ENCODE measurements at places on chromosomes 2 and 18.

DNA sequence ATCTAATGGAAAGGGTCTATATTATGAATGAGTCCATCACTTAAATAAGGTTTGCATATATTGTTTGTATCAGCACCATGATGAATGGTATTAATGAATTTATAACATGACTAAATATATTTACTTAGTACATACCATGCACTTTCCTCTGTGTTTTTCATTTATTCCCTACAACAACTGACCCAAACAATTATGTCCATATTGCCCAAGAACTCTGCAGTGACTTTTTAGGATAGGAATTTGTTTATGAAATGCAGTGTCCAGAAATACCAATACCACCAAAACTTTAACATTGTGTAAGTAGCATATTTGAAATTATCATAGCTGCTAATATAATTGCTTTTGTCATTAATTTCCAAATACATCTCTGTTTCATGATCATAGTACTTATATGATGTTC, 119.7 kb downstream of the WDR7 start:
- peak; percentile 27 for DNase-seq

DNA sequence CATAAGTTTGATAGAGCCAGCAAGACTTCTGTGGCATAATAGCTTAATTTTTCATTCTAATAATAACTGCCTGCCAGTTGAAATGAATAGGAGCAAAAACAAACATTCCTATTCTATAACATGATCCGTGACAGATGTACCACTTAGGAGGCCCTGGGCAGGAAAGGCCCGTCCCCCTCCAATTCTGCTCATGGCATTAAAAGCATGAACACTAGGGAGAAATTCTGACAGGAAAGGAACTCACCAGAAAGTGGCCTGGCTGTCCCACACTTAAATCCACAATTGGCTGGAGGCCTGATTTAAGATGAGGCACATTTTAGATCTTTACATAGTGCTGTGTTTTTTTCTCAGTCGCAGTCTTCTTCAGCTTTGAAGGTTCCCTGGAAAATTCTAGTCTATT, 261.9 kb upstream of the ETAA1 start:
- no peak for DNase-seq

- no peak for DNase-seq
Observed at GRCh38 chr18:4231260-4231659, 223.8 kb downstream of the DLGAP1 start.

DNA sequence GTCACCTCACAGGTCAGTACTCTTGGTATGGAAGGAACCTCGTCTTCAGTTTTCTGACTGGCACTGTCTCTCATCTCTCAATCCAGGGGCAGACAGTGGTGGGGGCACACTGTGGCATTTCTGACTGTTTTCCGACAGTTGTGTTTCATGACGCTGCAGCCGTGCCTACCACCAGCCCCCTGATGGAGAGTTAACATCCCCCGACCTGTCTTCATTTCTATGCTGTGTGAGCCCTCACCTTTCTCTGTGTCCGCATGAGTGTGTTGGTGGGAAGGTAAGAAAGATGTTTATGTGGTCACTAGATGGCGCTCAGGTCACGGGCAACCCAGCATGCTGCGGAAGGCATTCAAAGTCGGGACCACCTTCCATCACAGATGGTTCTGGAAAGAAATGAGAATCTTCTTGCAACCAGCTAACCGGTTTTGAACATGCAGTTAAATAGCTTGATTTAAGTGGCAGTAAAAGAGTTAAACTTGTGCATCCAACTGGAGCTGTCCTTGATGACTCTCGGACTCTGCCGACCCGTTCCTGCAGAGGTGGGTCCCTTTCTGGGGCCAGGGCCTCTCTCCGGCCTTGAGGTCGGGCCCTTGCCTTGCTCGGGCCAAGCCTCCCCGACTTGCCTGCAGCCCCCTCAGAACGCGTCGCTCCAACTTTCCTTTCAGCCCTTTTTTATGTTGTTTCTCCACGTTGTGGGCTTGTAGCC, 92.4 kb downstream of the DYSF start:
- peak; percentile 82 for DNase-seq

GRCh38 chr2:236527159-236527630, 42.4 kb upstream of the ACKR3 start:
- DNase-seq, result no peak

GRCh38 chr2:225282858-225283710, 116.4 kb upstream of the NYAP2 start:
- peak; percentile 16 for DNase-seq

- peak; percentile 28 for DNase-seq
Observed at GRCh38 chr2:19207452-19207851, 151.0 kb downstream of the OSR1 start.

- DNase-seq, result no peak
Observed at GRCh38 chr2:39409697-39410389, 27.2 kb downstream of the MAP4K3 start.

DNA sequence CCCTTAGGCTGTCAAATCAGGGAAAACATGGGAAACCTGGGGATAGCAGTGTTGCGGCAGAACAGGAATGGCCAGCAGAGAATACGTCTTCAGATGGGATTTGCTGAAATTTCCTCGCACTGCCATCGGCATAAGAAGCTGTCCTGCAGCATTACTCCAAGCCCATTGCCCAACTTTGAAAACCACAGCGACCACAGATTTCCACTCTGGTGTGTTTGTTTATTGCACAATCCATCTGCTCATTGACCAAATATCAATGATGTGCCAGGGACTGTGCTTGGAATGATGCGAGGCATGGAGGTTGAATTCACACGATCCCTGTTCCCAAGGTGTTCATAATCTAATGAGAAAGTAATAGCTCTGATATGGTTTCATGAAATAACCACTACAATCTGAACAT, 383.3 kb upstream of the MYT1L start:
- DNase-seq, result no peak

DNA sequence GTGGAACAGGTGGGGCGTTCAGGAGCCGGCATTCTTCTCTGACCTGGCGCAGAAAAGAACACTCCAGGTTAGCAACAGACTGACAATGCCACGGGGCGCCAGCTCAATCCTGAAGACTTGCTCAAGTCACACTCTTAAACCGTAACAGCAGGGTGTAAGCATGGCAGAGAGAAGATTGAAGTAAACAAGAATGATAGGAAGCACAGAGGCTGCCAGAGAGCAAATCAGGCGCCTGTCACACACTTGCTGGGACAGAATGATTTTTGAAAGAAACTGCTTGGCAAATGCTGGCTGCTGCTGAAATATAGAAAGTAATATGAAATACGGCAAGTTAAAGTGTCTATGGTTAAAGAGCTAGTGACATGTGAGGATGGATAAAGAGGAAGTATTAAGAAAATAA, 80.5 kb downstream of the MEP1B start:
- DNase-seq, result no peak

GRCh38 chr2:127647242-127648190, 1.6 kb downstream of the GPR17 start:
- peak; percentile 45 for DNase-seq

- peak; percentile 49 for DNase-seq
Observed at GRCh38 chr2:134261398-134262131, 7.7 kb downstream of the MGAT5 start.

GRCh38 chr2:214379227-214379626, 31.6 kb upstream of the VWC2L start:
- no peak for DNase-seq

- peak; percentile 21 for DNase-seq
Observed at GRCh38 chr2:35462226-35462998, 893.2 kb upstream of the CRIM1 start.

DNA sequence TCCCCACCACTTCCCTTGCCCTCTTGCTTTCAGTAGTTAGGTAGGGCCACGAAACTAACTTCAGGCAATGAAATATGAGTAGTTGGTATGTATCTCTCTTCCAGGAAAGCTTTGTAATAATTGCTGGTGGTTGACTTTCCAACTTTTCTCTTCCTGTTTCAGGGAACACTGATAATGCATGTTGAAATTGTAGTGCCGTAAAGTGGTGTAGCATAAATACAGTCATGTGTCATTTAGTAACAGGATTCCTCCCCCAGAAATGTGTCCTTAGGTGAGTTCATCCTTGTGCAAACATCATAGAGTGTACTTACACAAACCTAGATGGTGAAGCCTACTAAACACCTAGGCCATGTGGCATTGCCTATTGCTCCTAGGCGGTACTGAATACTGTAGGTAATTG, 429.2 kb downstream of the PID1 start:
- peak; percentile 62 for DNase-seq

DNA sequence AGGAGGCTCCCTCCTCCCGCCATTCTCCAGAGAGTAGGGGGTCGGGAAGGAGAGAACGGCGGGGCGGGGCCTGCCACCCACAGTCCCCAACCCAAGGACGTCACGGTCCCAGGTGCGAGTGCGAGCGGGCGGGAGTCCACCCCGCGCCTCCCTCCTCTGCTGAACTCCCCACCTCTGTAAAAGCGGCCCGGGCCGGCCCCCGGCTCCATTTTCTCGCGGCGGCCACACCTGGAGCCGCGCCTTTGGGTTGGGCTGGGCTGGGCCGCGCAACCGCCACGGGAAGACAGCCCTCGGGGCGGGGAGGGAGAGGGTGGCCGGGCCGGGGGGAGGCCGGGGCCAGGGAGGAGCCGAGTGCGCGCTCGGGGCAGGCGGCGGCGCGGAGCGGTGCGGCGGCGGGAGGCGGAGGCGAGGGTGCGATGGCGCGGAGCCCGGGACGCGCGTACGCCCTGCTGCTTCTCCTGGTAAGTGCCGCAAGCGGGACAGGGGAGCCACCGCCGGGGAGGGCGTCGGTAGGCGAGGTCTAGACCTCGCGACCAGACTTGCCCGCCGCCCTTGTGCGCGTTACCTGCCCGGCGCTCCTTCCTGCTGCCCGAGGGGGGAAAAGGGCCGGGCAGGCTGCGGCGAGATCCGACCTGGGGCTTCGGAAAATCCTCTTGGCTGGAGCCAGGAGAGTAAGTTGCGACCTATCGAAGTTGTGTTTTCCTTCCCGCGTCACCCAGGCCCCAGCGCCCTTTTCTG, at the start of gene DSG2:
TSS of gene DSG2 (plus strand) at position 342 of the 738 bp plus-strand sequence. CDS start at position 417, 75 bp downstream.
- peak; percentile 43 for DNase-seq

DNA sequence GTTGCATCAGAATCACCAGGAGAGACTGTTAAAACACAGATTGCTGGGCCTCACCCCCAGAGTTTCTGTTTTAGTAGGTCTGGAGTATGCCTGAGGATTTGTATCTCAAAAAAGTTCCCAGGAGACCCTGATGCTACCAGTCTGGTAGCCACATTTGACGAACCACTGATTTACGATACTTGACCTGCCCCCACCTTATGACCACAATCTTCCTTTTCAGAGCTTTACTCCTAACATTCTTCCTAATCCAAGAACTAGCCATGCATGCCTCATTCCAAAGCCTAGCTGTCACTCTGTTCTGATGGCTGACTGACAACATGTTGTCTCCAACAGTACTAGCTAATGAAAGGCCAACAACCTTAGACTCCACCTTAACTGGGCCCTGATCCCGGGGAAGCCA, 191.4 kb downstream of the MBD2 start:
- DNase-seq, result no peak

Measured in fibroblast of pulmonary artery (primary cell).